Natural killer cell treated with Interleukin-12 subunit alpha and Interleukin-12 subunit beta and Interleukin-15 and Interleukin-18, amount 100 ng/mL, for 72 hours (primary cell): ENCODE measurements at places on chromosomes 6 and 20. TPM values are rescaled to one million over a fixed set of nuclear protein-coding genes. Genes with fewer than 3 reads are reported as not detected.

The SLC13A3 gene
- total RNA-seq: 0.55 TPM

The MUCL3 gene
- not detected for total RNA-seq

The SAMD3 gene
- 14.6 TPM for total RNA-seq

The PRR18 gene
- total RNA-seq: not detected

The FAM209B gene
- total RNA-seq: 1.5 TPM

The LAMA4 gene
- total RNA-seq: not detected

The IL17F gene
- total RNA-seq: 241 TPM

The HAO1 gene
- not detected for total RNA-seq

The PLN gene
- total RNA-seq: not detected

The HLA-DRB5 gene
- 53.6 TPM for total RNA-seq

The TFEB gene
- 36.0 TPM for total RNA-seq

The NMBR gene
- not detected for total RNA-seq

The GRM1 gene
- total RNA-seq: not detected

The RIPK1 gene
- total RNA-seq: 28.2 TPM

The MAPK13 gene
- 40.7 TPM for total RNA-seq

The SPATA25 gene
- total RNA-seq: not detected

The TRIM38 gene
- total RNA-seq: 19.1 TPM

The GLP1R gene
- total RNA-seq: not detected

The INSM1 gene
- total RNA-seq: not detected

The DOK5 gene
- not detected for total RNA-seq

The MYLK4 gene
- total RNA-seq: 0.33 TPM

The MOG gene
- not detected for total RNA-seq

The PFDN6 gene
- 72.0 TPM for total RNA-seq

The PGC gene
- total RNA-seq: not detected
